Stimulated activated CD4-positive, alpha-beta T cell treated with anti-CD3 and anti-CD28 coated beads, Interleukin-1b, Interleukin-23, amount 100 ng/mL, for 4 hours (primary cell): ENCODE measurements at places on chromosomes 7 and 10.

GRCh38 chr7:96135241-96135640 is 186.7 kb downstream of the SLC25A13 start:
- DNase-seq, result no peak

GRCh38 chr10:131272897-131273451 is 38.5 kb downstream of the TCERG1L start:
- no peak for DNase-seq

DNA sequence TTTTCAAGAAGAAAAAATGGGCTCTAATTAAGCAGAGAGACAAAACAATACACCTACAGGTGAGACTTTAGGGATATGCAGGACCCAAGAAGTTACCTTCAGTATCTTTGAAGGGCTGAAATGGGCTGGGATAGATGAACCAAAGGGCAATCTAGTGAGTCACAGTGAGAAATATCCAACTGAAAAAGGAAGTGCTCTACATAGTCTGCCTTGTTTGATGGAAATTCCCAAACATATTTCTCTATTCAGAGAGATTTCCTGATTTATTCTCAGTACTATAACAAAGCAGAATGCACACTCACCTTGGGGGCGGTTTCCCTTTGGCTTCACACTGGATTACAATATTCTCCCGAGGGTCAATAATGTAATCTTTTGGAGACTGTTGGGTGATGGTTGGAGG is 104.1 kb upstream of the LAMB4 start:
- no peak for DNase-seq

- no peak for DNase-seq
These were observed 157.3 kb upstream of the CDK1 start for GRCh38 chr10:60621018-60621417.

- DNase-seq, result no peak
These were observed 33.3 kb downstream of the CDK14 start for GRCh38 chr7:90629297-90629918.

GRCh38 chr10:80139265-80139664 is 6.7 kb downstream of the PLAC9 start:
- no peak for DNase-seq

GRCh38 chr7:91835091-91835825 is 45.2 kb downstream of the MTERF1 start:
- DNase-seq, result no peak

DNA sequence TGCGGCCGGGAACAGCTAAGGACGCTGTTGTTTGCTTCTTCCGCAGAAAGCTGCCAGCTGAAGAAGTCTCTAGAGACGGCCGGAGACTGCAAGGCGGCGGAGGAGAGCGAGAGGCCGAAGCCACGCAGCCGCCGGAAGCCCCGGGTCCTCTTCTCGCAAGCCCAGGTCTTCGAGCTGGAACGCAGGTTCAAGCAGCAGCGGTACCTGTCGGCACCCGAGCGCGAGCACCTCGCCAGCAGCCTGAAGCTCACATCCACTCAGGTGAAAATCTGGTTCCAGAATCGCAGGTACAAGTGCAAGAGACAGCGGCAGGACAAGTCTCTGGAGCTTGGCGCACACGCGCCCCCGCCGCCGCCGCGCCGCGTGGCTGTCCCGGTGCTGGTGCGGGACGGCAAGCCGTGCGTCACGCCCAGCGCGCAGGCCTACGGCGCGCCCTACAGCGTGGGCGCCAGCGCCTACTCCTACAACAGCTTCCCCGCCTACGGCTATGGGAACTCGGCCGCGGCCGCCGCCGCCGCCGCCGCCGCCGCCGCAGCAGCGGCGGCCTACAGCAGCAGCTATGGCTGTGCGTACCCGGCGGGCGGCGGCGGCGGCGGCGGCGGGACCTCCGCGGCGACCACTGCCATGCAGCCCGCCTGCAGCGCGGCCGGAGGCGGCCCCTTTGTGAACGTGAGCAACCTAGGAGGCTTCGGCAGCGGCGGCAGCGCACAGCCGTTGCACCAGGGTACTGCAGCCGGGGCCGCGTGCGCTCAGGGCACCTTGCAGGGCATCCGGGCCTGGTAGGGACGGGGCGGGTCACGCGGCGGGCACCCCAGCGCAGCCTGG is 2.4 kb downstream of the NKX2-3 start:
- DNase-seq, result no peak

DNA sequence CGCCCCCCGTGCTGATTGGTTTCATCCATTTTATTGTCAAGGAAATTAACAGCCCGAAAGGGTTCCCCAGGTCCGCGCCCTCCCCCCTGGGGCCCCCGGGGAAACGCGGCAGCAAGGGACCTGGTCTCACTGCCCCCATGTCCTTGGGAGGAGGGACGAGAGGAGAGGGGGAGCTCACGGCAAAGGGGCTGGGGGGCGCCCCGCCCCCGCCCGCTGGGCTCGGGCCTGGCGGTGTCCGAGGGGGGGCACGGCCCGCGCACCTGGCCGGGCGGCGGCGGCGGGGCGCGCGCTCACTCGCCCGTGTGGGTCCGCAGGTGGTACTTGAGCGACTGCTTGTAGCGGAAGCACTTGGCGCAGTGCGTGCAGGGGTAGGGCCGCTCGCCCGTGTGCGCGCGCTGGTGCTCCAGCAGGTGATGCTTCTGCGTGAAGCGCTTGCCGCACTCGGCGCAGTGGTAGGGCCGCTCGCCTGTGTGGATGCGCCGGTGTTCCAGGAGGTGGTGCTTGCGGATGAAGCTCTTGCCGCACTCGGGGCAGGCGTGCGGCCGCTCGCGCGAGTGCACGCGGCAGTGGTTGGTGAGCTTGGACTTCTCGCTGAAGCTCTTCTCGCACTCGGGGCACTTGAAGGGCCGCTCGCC is 29.3 kb downstream of the ZNF777 start:
- no peak for DNase-seq

GRCh38 chr7:88399696-88400240 is 93.1 kb upstream of the STEAP4 start:
- no peak for DNase-seq

- no peak for DNase-seq
These were observed 64.9 kb upstream of the ADRB1 start for GRCh38 chr10:113978802-113979201.

- no peak for DNase-seq
These were observed 75.1 kb downstream of the CRPPA start for GRCh38 chr7:16345979-16346958.

DNA sequence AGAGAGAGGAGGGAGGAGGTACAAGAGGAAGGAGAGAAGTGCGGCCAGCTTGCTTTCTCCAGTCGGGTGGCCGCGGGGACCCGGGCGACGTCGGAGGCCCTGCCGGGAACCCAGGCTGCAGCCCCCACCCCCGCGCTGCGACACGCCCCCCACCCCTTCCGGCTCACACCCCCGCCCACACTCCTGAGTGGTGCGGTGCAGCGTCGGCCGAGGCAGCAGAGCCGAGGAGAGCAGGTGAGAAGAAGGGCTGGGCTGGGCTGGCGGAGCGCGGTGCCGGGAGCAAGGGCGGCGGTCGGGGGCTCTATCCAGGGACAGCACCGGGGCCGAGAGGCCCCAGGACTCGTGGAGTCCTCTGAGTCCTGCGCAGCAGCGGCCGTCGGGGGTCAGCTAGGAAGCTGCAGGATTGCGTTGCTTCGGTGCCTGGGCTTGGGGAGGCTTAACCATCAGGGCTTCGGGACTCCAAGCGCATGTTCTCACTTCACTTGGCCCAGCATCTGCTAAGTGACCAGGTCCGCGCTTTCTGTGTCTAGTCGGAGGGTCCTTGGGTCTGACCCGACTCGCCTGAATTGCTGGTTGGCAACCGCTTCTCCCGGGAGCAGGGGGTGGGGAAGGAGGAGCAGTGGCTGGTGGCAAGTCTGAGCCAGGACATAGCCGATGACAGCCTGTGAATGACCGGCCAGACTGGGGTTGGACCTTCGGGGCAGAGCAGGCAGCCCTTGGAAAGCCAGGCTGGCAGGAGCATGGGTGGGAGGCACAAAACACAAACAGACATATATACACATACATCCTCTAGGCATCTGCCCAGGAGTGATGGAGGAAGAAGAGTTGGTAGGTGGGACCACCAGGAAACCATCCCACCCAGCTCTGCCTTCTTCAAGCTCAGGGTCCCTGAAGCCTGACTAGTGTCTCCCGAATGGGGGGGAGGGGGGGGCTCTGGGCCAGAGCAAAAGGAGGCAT is 683 bp downstream of the CHAT start:
- no peak for DNase-seq

GRCh38 chr7:155581107-155581830 is 34.9 kb upstream of the CNPY1 start:
- DNase-seq, result no peak

DNA sequence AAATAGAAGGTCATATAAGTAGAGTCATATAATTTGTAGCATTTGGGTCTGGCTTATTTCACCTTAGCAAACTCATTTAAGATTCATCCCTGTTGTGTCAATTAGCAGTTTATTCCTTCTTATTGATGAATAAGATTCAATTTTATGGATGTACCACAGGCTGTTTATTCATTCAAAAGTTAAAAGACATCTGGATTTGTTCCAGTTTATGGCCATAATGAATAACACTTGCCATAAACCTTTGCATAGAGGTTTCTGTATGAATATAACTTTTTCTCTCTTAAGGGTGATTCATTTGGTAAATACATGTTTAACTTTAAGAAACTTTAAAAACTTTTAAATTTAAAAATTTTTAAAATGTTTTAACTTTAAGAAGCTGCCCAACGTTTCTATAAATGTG is 66.4 kb downstream of the CPED1 start:
- DNase-seq, result no peak

DNA sequence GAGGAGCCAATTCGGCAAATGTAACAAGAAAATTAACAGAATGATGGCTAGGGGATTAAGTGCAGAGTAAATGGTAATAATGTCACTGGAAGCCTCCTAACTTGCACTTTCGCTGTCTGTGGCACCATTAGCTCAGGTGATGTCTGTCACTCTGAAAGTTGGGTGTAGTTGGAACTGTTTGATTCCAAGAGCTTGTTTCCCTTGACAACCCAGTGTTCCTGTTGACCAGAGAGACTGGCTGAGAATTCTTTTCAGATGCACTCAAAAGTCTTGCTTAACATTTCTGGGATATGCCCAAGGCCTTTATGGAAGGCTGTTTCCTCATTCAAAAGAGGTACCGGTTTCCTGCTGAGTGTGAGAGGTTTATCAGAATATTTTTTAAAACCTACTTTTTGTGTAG is 49.6 kb downstream of the PLPP4 start:
- DNase-seq, result no peak

GRCh38 chr7:107995184-107996071 is 7.5 kb downstream of the LAMB1 start:
- no peak for DNase-seq

GRCh38 chr10:112790921-112791320 is 159.1 kb upstream of the TCF7L2 start:
- no peak for DNase-seq

DNA sequence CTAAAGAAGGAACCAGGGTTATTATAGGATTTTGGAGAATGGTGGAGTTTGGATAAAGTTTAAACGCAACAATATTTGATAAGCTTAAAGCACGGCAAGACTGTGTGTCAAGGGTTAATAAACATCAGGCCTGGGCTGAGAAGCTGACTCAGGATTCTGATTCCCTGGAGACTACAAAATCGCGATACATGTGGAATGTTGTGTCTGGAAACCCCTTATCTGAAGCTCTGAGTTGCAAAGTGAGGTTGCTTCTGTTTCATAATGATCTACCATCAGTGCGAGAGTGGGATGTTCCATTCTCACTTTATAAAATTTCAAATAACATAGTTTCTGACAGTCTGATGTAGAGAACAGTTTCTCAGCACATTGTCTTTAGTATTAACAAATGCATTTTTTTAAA is 7.8 kb downstream of the C1GALT1 start:
- DNase-seq, result no peak

DNA sequence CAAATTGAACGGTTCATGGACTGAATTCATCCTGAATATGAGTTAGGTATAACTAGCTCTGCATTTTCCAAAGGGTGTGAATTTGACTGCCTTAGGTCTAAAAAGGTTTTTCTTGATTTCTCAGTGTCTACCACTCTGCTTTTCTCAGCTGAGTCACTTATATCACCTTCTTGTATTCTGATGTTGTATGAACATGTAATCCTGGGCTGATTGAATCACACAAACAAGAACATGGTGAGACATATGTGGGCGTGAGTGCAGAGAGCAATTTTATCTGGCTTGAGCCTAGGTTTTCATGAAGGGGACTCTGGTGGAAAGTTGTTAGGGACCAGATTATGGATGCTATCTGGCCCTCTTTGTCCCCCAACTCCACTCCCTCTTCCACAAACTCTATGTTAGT is 239.8 kb downstream of the SUGCT start:
- no peak for DNase-seq

DNA sequence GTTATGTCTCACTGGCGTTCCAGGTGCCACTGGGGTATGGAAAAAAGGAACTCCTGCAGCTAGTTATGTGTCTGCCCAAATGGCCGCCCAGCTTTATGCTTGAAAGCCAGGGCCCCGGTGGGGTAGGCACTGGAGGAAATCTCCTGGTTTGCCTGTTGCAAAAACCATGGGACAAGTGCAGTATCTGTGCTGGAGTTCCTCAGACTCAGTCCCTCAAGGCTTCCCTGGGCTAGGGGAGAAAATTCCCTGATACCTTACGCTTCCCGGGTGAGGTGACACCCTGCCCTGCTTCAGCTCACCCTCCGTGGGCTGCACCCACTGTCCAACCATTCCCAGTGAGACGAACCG is 90.3 kb upstream of the CDK6 start:
- no peak for DNase-seq

DNA sequence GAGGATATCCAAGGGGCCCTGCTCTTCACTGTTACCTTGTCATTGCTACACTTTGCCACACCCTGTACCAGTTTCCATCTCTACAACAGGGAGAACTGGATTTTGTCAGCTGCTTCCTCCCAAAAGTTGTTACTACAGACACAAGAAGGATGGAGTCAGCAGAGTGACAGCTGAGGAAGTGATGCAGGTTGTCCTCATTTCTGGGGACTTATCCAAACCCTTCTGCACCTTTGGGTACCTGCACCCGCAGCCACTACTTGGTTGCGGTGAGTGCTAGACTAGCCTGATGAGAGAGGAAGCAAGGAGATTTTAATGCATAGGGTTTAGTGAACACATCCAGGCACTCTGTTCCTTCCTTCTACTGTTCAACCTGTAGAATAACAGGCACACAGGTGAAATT is 281.0 kb downstream of the RPS24 start:
- no peak for DNase-seq

- DNase-seq, result no peak
These were observed 341.6 kb downstream of the ABCA13 start for GRCh38 chr7:48512892-48513291.

DNA sequence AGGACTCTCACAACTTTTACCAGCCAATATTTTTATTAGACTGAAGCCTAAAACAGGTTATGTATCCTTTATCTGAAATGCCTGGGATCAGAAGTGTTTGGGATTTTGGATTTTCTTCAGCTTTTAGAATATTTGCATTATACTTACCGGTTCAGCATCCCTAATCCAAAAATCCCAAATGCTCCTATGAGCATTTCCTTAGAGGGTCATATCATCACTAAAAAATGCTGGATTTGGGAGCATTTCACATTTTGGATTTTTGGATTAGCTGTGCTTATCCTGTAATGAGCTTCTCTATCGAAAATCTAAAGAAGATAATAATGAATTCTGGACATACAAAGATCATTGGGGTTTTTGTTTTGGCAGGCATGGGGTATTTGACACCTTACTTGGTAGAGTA is 53.0 kb downstream of the RALA start:
- DNase-seq, result no peak

- DNase-seq, result no peak
These were observed 439.1 kb upstream of the MGMT start for GRCh38 chr10:129027906-129028305.
